ENCODE measurements at places on chromosomes 7 and 10.
A peak's percentile ranks its signal among the peaks of the same experiment; 100 is the strongest.

DNA sequence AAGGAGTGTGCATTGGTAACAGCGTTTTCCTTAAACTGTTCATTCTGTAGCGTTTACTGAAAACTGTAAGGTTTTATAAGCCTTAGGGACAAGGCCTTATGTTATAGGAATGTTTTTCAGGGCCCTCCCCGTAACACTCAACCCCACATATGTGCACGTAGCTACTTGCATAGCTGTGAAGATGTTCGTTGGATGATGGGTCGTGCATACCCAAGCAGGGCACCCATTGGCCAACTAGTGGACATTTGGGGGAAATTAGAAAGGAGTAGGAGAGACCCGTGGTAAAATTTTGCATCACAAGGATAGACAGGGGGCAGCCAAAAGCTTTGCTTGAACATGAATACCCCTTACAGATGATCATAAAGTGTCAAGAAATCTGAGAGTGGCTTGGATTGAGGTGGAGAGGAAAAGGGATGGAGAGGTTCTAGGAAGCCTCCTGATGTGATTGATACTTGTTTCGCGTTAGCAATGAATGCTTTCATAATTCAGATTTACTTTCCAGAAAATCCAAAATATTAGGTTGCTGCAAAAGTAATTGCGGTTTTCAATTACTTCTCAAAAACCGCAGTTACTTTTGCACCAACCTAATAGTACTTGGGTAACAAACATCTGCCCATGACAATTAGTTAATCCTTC, 878 bp downstream of the SEC61A2 start:
- peak; percentile 78 for DNase-seq

DNA sequence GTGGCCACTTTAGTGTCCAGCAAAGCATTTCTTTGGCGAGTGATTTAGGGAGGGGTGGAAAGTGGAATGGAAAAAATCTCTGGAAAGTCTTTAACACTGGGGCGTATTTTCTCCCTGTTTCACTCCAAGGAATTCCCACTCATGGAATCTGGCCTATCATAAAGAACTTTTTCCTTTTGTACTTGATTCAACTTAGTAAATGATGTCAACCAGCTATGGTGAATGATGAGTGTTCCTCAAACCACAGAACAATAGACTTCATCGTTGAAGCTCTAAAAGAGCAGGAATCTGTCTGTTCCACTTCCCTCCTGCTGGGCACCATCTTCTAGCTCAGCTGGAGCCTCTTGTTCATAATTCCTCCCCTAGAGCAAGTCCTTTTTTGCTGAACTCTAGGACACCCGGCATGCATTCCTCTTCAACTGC, 66.5 kb downstream of the EPDR1 start:
- DNase-seq = no peak

DNA sequence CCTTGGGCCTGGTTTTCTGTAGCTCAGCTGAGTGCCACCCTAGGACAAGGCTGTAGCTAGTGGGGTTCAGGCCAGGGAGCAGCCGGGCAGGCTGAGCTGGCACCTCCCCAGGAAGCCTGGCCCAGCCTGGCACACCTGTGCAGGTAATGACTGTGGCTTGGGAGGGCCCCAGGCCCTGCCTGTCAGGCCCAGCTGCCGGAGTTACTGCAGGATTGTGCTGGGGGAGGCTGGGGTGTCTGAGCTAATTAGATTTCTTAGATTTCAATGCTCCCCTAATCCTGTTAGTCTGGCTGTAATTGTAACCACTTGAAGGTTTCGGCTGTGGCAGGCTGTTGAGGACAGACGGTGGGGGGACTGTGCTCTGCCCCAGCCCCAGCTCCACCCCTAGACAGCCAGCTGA, 6.0 kb downstream of the ZMIZ1 start:
- no peak for DNase-seq

DNA sequence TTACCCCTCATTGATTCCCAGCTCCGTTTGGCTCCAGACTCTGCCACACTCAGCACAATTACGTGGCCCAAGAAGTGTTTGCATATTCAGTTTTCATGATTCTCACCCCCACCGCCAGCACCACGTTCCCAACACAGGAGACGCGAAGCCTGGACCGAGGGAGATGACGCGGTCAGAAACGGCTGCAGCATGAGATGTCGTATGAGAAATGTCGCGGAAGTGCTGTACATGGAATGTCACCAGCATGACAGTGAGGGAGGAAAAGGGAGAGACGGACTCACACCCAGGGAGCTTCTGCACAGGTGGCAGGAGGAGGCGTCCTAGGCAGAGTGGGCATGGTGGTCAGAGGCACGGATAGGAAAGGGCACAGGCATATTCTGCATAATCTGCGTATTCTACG, 188.3 kb downstream of the WDR37 start:
- DNase-seq = no peak

- no peak for DNase-seq
These were observed 149.7 kb downstream of the SH2D4B start for GRCh38 chr10:80687476-80687789.

GRCh38 chr7:135704074-135704473, 23.9 kb downstream of the SLC13A4 start:
- DNase-seq = no peak

DNA sequence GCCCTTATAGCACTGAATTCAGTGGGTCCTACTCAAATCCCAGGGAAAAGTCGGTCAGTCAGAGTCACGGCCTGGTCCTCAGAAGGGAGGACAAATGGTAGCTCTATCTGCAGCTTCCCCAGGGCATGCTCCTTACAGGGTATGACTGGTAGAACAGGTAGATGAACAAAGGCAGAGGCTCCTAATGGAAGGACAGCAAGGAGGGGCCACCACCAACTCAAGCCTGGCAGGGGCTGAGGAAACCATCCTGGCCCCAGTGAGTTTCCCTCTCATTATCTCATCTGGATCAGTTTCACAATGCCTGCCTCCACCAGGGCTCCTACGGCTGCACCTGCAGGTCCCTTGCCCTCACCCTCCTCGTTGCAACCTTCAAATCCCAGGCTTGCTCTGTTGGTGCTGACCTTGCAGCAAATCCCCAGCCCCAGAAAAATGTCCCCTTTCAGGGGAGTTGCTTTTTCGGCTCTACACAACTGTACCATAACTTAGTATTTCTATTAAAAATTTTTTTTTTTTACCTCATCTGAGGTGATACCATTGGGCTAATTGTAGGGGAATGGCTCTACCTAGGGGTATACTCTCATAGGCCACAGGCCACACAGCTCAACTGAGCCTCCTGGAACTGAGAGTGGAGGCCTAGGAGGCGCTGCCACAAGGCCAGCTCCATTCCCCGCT, 2.4 kb upstream of the MYO1G start:
- DNase-seq = no peak

- DNase-seq = no peak
These were observed 83.1 kb downstream of the ADARB2 start for GRCh38 chr10:1654247-1654646.

- peak; percentile 53 for DNase-seq
These were observed 254.8 kb downstream of the HTR7 start for GRCh38 chr10:90602862-90603610.

DNA sequence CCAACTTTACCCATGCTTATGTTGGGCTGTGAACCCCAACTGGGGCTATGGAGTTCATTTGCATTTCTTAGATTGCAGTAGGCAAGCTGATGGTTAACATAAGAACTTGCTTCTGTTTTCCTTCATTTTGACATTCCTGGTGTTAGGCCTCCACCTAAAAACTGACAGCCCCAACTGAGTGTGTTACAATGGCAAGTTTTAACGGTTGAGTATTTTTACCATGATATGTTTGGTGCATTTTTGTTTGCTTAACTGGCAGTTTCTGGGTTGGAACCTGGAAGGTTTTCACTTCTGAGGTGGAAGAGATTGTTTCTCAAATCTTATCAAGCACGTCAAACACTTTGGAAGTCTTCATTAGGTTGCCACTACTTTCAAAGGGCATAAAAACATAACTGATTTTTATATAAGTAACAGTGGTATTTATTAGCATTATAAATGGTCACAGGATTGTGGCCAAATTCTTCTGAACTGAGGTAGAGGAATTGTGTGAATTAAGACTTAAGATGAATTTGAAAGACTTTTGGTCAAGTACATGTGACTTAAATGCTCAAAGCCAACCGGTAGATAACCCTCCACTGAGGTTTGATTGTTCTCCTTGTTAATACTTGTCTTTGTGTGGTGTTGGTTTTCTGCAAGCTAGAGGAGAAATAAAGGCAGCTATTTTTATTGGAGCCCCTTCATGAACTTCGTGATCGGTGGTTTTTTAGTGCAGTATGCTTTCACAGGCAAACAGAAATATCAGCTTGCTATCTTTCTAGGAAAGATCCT, 2.8 kb downstream of the BMI1 start:
- no peak for DNase-seq

DNA sequence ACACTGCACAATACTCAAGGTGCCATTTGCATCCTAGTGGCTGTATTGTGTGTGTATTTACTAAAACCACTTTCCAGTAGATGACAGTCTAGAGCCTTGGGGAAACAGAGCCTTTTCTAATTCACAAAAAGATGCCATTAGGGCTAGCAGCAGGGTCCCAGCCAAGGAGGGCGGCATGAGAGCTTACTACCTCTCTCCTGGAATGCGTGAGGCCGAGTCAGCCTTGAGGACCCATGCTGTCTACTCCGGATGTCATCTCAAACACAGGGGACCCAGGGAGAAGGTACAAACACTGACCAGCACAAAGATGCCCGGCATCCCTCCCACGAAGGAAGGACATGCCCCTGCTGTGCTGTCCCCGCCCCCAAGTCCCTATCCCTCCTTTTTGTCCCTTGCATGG, 65.5 kb downstream of the CYCS start:
- DNase-seq = no peak

GRCh38 chr7:150715738-150716137, 675 bp upstream of the GIMAP1 start:
- no peak for DNase-seq

DNA sequence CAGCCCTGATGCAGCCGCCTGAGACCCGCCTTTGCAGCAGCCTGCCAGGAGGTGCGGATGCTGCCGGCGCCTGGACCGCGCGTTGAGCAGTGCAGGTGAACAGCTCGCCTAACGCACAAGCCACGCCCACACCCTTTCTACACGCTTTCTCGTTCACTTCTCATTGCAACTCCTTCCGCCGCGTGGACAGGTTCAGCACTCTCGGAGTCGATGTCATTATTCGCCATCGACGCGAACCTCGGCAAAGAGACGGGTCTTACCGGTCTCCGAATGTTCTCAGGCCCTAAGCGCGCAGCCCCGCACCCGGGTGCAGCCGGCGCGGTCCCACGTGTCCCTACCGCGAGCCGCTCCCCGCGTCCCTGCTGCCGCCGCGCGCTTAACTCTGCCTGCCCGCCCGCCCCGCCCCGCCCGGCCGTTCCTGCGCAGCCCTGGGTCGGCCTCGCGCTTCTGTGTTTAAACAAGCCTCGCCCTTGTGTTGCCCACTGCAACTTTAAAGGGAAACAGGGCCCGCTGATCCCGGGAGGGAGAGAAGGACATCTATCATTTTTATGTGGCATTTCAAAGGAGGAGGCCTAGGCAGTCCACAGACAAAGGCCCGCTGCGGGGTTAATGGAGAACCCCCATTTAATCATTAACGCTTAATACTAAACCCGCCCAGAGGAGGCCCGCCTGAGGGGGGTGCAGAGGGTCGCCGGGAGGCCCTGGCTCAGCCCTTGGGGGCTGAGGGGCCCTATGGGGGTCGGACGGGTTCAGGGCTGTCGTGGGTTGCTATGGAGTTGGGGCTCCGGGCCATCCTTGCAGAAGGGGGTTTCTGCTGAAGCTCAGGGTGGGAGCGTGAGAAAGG, 128.5 kb downstream of the WDR11 start:
- DNase-seq = no peak

- no peak for DNase-seq
These were observed 25.8 kb downstream of the PTPRE start for GRCh38 chr10:127932521-127933270.

DNA sequence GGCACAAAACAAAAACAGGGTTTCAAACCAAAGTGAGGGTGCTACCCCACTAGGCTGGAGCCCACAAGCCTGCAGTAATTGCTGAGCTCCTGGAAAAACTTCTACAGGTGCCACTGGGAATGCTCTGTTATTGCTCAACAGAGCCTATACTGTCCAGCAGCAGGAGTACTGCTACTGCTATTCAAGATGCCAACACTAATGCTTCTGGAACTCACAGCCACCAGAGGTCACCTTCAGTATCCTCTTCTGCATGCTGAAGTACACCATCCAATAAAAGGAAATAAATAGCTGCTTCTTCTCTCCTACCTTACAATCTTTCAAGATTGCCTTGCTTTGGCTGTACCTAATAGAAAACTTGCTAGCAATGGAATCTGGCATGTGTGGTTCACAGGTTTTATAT, 222.0 kb downstream of the LRRN3 start:
- peak; percentile 16 for DNase-seq

DNA sequence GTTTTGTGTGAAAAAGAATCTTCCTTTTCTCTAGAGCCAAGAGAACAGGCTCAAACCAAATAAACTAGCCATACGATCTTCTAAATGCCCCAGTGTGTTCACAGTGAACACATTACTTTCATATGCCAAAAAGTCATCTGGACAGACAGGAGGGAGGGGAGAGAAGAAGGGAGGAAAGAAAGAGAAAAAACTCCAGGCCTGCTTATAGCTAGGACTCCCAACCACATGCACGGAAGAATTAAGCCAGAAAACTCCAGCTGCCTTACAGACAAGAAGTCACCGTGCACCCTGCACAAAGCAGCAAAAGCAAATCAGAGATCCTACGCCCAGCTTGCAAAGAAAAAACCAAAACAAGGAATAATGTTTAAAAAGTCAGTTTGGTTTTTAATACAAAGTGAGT, 34.3 kb downstream of the SNX8 start:
- no peak for DNase-seq

- DNase-seq = no peak
These were observed 3.5 kb downstream of the EBF3 start for GRCh38 chr10:129960481-129961156.

- DNase-seq = no peak
These were observed 85.6 kb upstream of the KDM7A start for GRCh38 chr7:140262242-140262903.

GRCh38 chr10:7606951-7607404, 59.8 kb downstream of the ITIH5 start:
- no peak for DNase-seq

DNA sequence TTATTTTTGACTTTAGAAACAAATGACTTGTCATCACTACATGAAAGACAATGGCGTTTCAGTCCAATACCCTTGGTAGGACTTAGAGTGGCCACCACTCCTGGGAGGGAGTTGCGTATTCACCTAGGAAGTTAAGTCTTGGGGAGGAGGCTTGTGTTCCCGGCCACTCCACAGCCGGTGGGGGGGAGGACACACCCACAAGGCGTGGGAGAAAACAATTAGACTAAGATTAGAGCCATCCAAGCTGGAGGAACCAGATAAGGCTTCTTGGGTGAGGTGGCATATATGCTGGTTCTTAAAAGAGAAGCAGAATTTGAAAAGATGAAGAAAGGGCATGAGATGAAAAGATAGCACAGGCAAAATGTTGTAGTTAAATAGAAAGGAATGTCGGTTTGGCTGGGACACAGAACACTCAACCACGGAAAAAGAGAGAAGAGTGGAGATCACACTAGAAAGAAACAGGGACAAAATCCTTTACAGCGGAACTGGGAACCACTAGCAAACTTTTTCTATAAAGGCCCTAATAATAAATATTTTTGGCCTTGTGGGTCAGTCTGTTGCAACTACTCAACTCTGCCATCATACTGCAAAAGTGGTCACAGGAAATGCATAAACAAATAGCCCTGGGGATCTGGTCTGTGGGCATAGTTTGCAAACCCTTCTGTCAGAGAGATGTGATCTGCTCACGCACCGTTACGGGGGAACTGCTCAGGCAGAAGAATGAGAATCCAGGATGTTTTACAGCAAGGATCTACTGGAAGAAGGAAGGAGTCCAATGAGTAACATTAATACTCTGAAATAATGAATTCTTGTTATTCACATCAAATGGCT, 651.8 kb downstream of the PARD3 start:
- peak; percentile 11 for DNase-seq
